NCI-H460 (cell line): ENCODE measurements at places on chromosomes 11 and 22.
A peak's percentile ranks its signal among the peaks of the same experiment; 100 is the strongest.

GRCh38 chr11:116485425-116485824 is 287.4 kb downstream of the BUD13 start:
- no peak for DNase-seq

DNA sequence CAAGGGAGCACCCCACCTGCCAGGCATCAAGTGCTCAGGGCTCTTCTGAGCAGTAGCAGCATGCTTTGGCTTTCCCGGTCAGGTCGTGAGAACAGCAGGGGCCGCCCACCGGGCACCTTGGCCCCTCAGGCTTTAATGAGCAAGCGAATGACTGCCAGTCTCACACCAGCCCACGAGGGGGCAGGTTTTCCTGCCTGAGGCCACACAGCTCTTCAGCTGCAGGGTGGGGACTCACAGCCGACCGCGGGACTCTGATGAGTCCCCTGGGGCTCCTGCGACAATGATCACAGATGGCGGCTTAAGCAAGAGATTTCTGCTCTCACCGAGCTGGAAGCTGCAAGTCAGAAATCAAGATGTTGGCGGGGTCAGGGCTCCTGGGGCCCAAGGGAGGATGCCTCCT is 14.3 kb upstream of the FGF19 start:
- peak; percentile 5 for DNase-seq

DNA sequence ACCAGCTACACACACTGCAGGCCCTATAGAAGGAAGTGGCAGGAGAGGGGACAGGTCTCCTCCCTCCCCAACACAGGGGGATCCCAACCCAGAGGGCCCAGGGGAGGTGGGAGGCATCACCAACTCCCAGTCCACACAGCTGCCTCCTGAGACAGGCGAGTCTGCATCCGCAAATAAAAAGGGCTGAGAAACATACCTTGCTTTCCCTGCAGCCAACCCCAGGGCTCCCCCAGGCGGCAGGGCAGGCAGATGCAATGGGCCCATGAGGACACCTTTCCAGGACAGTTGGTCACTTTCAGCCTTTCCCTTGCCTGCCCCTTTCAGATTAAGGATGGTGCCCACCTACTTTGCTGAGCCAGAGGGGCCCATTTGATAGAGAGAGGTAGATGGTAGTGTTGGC is 180.0 kb downstream of the BRD1 start:
- DNase-seq, result no peak

GRCh38 chr11:63132985-63133775 is 10.8 kb downstream of the SLC22A24 start:
- no peak for DNase-seq

DNA sequence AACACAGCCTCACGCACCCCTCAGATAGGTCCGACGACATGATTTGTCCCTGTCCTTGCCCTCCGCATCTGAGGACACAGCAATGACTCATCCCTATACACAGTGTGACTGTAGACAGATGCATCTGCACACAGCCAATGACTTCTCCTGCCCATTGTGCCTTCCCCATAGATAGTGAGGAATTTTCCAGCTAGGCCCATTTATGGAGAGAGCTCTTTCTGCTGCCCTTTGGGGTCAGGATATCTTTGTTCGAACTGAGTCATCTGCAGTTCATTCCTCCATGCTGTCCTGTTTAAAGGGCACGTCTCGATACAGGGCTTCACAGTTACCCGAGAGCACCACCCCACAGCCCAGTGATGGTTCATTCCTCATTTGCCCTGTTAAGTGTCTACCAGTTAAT is 96.7 kb downstream of the LARGE1 start:
- DNase-seq, result no peak

DNA sequence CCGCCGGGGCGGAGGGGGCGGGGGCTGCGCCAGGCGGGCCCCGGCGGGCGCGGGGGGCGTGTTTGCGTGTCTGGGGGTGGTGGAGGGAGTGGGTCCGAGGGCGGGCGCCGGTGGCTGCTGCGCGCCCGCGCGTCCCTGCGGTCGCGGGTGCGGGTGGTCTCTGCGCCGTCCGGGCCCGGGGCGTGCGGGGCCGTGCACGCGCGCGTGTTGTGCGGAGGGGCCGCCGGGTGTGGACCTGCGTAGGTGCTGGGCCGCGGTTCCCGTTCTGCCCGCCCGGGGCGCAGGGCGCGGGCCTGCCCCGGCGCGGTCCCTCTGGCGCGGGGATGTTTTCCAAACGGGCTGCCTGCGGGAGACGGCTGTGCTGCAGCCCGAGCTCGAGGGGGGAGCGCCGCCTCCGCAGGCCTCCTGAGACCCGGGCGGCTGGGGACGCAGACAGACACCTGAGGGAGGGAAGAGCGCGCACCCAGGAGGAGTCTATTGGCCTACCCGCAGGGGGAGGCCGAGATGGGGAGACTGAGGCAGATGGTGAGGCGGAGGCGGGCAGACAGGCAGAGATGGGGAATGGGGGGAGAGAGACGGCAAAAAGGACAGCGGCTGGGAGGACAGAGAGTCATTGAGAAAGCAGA is 442 bp downstream of the PELI3 start:
- no peak for DNase-seq

- DNase-seq, result no peak
Measured at GRCh38 chr11:112322173-112322790, 61.6 kb upstream of the PLET1 start.

- DNase-seq, result no peak
Measured at GRCh38 chr11:71383461-71383860, 64.7 kb downstream of the DHCR7 start.

DNA sequence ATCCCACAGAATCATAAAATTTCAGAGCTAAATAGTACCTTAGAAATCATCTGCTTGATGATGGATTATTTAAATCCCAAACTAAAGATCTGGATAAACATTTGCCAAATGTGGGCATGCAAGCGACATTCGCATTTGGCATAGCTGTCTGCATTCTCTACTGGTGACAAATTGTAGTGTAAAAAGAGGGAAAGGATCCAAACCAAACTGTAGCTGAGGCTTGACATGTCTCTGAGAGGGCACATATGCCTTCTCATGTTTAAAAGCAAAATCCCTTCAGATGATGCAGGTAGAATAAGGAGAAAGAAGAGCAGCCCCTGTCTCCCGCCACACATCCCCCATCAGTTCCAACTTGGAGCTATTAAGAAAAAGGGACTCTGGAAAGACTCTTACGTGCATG is 257.5 kb upstream of the MTNR1B start:
- no peak for DNase-seq

DNA sequence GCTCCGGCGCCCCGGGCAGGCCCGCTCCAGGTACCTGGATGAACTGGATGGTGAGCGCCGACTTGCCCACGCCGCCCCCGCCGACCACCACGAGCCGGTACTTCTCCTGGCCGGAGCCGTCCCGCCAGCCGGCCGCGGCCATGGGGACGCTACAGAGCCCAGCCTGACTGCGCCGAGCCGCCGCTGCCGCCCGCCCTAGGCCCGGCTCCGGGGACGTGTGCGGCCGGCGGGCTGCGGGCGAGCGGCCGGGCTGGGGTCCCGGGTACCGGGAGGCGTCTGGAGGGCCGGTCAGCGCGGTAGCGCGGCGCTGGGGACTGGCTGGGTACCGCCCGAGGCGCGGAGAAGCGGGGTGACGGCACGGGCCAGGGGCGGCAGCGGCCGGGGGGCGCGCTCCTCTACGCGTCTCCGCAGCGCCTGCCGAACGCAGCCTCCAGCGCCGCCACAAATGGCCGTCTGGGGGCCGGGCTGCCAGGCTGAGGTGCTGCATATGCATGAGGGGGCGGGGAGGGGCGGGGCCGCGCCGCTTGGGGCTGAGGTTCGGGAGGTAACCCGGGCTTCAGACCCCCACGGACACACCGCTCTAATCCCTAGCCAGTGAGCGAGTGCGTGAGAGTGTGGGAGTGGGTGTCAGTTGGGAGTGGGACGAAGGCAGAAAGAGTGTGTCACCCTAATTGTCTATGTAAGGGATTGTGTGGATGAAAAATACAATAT is at the start of gene RRAS2:
RRAS2 (minus strand) TSS at position 455 of the 711 bp plus-strand sequence; CDS start at position 142, 313 bp downstream.
- peak; percentile 60 for DNase-seq

GRCh38 chr22:48858121-48858520 is 969.6 kb downstream of the BRD1 start:
- DNase-seq, result no peak

- peak; percentile 7 for DNase-seq
Measured at GRCh38 chr11:76524919-76525318, 80.1 kb downstream of the EMSY start.

- DNase-seq, result no peak
Measured at GRCh38 chr22:37281646-37282384, 493 bp upstream of the CYTH4 start.

GRCh38 chr11:43736502-43737200 is 56.1 kb downstream of the HSD17B12 start:
- no peak for DNase-seq

GRCh38 chr11:99271527-99271926 is 250.8 kb downstream of the CNTN5 start:
- DNase-seq, result no peak

DNA sequence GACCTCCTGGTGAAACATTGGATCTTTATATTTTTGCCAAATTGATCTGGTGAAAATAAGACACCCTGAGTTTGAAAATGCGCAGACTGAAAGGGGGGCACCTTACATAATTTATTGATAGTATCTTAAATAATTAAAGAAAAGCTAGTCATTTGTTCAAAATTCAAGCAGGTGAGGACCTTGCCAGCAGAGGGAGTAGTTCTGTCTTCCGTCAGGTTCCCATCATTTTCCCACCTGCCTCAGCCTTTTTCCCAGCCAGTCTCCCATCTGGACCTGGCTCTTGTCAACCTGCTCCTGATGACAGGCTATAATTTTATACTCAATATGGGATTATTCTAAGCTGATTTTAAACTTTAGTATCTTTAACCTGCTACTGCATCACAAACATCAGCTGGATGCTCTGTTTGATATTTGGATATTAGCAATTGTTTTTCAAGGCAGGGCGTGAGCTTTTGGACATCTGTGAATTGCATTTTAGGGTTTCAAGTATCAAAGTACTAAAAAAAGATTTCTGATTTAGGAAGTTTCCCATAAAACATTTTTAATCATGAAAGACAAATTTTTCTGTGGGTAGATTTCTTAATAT is 132.0 kb downstream of the ELP4 start:
- peak; percentile 26 for DNase-seq

DNA sequence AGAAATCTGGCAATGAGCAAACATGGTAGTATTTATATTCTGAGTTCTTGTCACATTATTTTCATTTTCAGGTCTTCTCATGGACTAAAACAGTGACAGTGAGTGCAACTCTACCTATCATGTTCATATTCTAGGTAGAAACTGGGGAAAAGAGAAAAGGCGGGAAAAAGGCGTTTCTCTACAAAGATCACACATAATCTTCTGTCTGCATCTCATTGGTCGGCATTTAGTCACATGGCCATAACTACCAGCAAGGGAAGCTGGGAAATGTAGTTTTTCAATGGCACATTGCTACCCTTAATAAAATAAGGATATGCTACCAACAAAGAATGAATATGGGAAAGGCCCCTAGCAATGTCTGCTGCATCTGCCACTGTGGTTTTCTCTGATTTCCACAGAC is 57.6 kb upstream of the B3GAT1 start:
- no peak for DNase-seq

- no peak for DNase-seq
Measured at GRCh38 chr11:58526721-58527120, 18.8 kb upstream of the OR5B21 start.

- DNase-seq, result no peak
Measured at GRCh38 chr11:14317659-14318325, 41.2 kb downstream of the RRAS2 start.

GRCh38 chr11:111538407-111539114 is 2.0 kb upstream of the LAYN start:
- DNase-seq, result no peak

DNA sequence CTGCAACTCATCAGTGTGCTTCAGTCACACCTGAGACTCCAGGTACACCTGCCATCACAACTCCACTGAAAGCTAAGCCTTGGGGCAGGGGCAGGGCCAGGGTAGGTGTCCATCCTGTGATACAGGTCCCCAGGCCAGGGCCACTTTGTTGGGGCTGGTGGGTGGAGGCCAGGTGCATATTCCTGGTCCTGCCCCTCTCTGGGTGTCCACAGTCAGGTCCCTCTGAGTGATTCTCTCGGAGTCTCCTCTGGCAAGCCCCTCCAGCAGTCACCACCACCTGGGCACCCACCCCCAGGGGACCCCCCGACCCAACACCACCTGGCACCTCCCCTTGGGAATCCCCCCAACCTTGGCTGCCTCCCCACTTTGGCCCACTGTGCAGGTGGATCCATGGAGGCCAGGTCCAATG is 9.5 kb upstream of the ACR start:
- no peak for DNase-seq

DNA sequence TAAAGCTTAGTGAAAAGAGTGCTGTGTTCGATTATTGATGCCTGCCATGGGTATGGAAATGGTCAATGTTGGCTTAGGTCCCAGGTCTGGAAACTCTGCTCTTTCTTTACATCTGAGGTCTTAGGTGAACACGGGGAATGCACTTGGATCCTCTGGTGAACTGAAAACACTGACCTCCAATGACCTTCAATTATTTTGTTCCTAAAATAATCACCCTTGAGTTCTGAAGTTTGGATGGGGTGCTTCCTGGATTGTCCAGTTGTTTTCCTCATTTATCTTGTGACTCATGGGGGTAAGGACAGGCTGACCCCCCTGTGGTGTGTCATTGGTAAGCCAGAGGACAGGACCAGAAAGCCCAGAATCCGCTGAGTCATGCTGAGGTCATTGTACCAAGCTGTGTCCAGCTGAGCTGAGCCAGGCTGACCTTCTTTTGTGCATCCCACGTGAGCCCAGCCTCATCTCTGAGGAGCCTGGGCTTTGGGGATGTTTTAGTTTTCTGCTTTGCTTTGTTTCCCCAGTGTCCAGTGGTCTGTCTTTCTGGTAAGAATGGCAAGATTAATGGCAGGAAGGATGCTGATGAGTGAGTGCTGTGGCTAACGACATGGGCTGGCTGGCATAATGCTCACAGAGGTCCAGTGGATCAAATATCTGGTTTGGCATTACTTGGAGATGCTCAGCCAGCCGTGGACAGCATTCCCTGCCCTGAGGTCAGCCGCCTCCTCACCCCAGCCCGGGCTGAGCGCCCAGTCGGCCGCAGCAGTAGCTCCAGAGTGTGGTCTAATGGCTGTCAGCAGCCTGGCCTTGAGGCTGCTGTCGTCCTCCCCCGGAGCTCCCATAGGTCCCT is 35.6 kb downstream of the AMPD3 start:
- peak; percentile 78 for DNase-seq

DNA sequence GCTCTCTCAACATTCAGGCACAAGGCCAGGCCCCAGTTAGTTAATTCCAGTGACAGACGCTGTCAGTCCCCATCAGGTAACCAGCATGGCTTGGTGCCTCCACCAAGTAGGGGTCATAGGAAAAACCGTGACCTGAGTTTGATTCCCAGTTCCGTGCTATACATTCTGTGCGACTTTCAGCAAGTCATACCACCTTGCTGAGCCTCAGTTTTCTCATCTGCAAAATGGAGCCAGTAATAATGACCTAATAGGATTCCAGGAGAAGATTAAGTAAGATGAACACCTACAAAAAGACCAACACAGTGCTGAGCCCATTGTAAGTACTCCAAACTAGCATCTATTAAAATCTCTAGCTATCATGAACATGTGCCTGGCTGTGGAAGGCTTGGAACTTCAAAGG is 24.8 kb upstream of the LRRC55 start:
- DNase-seq, result no peak

- no peak for DNase-seq
Measured at GRCh38 chr11:59833602-59834001, 11.7 kb downstream of the CBLIF start.

GRCh38 chr11:117796872-117797529 is at the start of gene DSCAML1:
DSCAML1 (minus strand) TSS chr11:117797216; CDS start chr11:117797079, 137 bp downstream.
- no peak for DNase-seq
